Activated T-helper 1 cell treated with anti-CD3 and anti-CD28 coated beads, Interleukin-2, amount 50 U/mL, for 16 hours (primary cell): ENCODE measurements at places on chromosomes 3 and 15.

DNA sequence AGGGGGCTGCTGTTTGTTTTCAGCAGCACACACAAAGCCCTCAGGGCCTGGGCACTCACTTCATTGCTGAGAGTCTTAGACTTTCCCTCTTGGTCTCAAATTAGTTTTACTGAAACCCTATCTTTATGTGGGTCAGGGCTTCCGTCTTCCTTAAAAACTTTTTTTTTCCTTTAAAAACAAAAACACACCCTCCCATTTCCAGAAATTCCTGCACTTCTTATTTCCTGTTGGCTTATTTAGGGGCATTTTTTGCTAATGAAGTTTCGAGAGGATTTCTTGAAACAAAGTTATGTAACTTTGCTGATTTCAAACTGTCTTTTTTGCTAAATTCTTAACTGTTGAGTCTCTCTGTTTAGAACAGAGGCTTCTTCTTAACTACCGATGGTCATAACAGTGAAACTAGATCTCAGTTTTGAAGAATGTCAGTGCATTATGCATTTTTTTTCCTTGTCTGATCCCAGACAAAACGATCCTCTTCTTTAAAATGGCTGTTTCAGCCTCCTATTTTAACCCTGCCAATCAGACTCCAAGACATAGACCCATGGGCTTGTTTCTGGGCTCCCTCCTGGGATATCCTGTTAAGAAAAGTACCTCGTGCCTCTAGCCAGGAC lies 23.3 kb downstream of the ANAPC13 start:
- DNase-seq: no peak

- no peak for DNase-seq
Observed at GRCh38 chr3:99466331-99466730, 172.1 kb upstream of the COL8A1 start.

DNA sequence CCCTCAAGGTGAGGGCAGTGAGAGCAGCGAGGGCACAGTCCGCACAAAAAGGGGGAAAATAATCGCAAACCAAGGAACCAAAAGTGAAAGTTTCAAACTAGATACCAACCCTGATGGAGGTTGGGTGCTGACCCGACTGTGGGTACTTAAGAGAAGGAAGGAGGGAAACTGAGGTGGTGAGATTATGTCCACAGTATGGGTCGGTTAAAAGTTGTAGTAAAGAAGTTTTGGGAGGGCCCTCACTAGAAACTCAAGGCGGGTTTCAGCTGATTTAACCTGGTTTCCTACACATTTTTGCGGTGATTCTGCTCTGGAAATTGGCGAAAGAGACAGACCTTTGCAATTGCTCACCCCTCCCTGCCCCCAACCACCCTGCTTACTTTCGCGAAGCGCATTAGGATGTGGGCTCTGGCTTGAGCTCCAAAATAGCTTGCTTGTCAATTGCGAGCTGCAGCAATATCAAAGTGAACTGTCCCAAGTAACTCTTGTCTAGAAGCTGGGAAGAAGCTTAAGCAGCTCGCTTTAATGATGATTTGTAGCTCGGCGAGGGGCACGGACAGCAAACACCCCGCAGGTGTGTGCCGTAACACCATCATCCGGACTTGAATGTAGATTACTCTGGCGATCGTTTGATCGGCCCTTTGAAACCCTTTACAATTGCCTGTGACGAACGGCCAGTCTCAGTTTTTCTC lies 15.8 kb downstream of the SOX2 start:
- DNase-seq: no peak

GRCh38 chr15:84822653-84823281 lies 5.6 kb downstream of the ALPK3 start:
- DNase-seq: no peak

DNA sequence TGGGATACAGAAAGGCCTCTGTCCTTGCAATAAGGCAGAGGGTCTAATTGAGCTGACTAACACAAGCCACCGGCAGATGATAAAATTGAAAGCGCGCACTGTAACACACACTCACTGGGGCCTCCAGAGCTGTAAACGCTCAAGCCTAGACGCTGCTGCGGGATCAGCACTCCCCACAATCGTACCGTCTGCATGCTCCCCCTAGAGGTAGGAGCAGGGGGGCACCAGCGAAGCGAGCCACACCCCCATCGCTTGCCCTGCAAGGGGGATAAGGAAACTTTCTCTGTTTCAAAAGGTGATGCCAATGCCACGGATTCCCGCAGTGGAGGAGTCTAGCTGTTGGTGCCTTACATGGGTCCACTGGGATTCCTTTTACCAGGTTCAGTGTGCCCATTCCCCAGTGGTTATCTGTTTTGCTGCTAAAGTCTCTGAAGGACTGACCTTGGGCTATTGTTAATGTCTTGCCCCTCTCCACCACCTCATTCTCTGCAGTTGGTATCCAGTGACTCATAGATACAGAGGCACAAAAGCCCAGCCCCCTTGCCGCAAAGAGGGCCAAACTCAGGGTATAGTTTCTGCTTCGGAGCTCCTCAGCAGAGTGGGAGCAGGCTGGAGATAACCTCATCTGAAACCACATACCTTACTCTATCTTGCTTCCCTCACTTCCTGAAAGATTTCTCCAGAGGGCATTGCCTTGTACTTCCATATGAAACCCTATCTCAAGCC lies 139.3 kb upstream of the KBTBD8 start:
- DNase-seq: no peak

- no peak for DNase-seq
Observed at GRCh38 chr3:72976281-72976741, 20.3 kb upstream of the PPP4R2 start.

DNA sequence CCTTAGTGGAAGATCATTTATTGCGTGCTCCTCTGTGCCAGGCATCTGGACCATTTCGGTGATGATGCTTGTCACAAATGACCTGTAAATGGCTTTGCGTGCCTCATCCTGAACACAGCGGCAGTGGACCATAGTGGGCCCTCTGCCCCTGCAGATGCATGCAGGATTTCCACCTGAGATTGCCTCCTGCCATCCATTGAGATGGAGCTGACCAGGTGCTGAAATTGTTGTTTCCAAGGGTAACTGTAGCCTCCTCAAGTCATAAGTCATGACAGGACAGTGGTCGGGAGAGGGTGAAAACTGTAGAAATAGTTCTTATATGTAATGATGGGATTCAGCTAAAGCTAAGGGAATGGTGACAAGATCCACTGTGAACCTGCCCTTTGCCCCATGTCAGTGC lies 35.5 kb downstream of the CLSTN2 start:
- DNase-seq: no peak

DNA sequence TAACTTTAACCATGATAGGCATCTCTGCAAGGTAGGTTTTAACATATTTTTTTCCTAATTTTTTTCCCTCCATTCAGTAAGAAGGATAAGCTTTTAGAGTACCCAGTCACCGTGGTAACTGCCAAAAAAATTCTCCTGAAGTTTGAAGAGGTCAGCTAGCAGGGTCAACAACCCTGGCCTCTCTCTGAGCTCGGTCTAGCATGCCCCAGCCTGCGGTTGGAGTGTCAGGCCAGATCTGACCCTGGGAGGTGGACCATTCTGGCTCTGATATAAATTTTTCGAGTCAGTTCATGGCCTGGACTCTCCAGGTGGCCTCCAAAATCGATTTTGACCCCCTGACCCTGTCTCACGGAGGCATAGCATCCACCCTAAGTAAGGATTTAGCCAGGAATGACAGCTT lies 29.7 kb downstream of the SOX2 start:
- no peak for DNase-seq

- DNase-seq: no peak
Observed at GRCh38 chr3:56361731-56362130, 106.5 kb downstream of the ERC2 start.

DNA sequence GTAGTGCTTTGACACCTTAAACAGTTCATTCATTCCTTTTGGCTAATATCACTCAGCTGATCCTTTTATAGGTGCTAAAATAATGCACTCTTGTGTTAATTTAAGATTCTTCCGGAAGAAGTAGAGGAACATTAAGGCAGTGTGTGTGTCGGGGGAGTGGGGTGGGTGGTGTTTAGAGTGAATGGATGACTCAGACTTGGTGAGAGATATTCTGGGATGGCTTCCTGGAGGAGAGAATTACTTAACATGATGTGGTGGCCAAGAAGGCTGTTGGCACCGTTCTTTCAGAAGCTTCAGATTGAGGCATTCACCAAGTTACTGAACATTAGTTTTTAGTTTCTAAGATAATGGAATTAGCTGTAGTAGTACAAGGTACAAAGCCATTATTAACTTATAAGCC lies 125.6 kb upstream of the ROPN1 start:
- DNase-seq: no peak

GRCh38 chr15:59618406-59618805 lies 6.8 kb downstream of the GCNT3 start:
- no peak for DNase-seq

DNA sequence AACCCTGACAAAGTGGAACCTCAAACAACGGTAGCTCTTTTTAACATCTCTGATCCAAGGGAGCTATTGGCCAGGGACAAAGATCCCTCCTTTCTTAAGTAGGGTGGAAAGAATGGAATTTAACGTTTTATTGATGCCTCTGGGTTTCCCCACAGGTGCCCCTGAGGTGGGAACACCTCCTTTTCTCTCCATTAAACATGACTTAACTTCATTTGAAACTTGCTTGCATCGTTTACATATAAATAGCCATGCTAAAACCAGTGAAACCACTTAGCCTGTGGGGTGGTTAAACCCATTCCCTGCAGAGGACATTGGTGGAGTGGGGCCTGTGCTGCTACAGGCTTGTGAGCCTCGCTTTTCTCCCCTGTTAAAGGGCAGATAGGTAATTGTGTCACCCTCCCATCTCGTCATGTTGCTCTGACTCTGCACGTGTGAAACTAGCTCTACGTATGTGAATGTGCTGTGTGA lies 9.7 kb downstream of the CGNL1 start:
- DNase-seq: no peak
